H1 (cell line): ENCODE measurements at places on chromosomes 12 and 14. TPM values are rescaled to one million over a fixed set of nuclear protein-coding genes. Genes with fewer than 3 reads are reported as not detected.
A peak's percentile ranks its signal among the peaks of the same experiment; 100 is the strongest.

Gene INSM2
- total RNA-seq: 0.10 TPM in 1 of 2 replicates, not detected in the other

Gene EIF2S3B
- total RNA-seq: 5.3 and 6.7 TPM in 2 replicates

Gene ACSS3
- 22.7 and 24.0 TPM in 2 replicates for total RNA-seq

DNA sequence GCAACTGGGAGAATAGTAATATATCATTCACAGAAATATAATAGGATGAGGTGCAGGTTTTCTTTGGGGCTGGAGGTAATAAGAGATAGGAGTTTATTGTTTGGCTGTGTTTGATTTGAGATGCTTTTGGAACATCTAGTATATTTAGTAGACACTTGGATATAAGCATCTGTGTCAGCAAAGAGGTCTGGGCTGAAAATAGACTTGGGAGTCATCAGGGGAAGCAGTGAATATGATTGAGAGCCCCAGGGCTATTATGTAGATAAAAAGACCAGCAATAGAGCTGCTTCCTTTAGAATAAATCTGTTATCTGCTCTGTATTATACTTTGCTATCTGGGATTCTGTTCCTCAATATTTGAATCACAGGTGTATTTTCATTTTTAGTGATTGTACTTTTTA, 36.6 kb downstream of the SPATA7 start:
- no peak overlapping the region for H3K4me3 ChIP-seq
- H3K27ac ChIP-seq: no peak overlapping the region
- no peaks in the 10 kb centered on the region for H3K27me3 ChIP-seq

- H3K4me3 ChIP-seq: no peak overlapping the region
- no peaks in the 10 kb centered on the region for H3K36me3 ChIP-seq
- DNase-seq: no peak
- H3K27ac ChIP-seq: no peak overlapping the region
These were observed 186.2 kb downstream of the NRXN3 start for GRCh38 chr14:78356391-78356790.

DNA sequence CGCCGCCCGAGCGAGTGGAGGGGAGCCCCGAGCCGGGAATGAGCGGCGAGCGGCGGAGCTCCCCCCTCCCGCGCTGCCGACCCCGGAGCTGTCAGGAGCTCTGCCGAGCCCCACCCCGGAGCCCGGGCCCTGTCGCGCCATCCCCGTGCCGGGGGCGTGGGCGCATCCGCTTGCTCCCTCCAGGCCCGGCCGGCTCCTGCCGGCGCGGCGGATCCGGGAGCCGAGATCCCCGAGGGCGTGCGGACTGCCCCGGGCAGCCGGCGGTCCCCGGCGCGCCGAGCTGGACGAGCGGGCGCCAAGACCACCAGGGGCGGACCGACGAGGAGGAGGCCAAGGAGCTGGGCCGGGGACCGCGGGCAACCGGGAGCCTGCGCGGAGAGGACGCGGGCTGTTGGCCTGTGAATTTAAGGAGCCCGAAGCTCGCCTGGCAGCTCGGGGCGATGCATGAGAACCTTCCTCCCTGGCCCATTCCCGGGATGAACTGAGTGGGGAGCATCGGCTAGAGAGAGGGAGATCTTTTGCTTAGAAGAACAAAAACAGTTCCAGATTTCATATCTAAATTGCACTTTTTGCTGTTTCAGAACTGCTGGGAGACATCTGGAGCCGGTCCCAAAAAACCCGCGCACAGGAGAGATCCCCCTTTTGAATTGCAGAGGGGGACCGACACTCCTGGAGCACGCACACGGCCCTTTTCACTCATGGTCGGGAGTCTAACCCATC, 2.0 kb downstream of the PTHLH start:
- peaks cover 14% of the 10 kb centered on the region; the same call in 1 of the 2 replicates for H3K4me1 ChIP-seq
- H3K4me3 ChIP-seq: peak overlapping the region; percentile 62
- peaks cover 94% of the 10 kb centered on the region for H3K27me3 ChIP-seq
- DNase-seq: no peak
- H3K27ac ChIP-seq: no peak overlapping the region

DNA sequence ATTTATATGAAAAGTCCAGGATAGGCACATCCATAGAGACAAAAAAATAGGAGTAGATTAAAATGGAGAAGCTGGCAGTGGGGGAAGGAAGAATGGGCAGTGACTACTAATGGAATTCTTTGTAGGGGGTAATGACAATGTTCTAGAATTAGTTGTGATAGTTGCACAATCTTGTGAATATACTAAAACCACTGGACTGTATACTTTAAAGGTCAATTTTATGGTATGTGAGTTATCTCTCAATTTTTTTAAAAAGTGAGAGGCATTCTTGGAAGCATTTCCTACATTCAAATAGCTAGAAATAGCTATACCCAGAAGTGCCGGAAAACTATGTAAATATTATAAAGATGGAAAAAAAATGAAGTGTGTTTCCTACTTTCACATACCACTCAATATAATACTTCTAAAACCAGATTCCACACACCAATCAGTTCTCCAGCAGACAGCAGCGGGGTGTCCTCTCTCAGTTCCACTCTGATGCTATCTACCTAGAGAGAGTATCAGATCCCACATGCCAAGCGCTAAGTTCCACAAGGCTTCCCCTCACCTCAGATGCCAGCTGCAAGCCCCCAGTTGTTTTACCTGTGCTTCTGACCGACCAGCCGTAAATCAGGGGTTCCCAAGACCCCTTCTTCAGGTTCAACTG, 41.7 kb upstream of the NID2 start:
- DNase-seq: no peak
- H3K27me3 ChIP-seq: no peaks in the 10 kb centered on the region
- H3K36me3 ChIP-seq: no peaks in the 10 kb centered on the region
- H3K4me1 ChIP-seq: no peaks in the 10 kb centered on the region
